ENCODE measurements at places on chromosomes 3 and 15. TPM values are rescaled to one million over a fixed set of nuclear protein-coding genes. Genes with fewer than 3 reads are reported as not detected.
A peak's percentile ranks its signal among the peaks of the same experiment; 100 is the strongest.

Gene TRMT10C
- polyA plus RNA-seq = 23.7 TPM

Gene ZNF501
- polyA plus RNA-seq = 0.89 TPM

DNA sequence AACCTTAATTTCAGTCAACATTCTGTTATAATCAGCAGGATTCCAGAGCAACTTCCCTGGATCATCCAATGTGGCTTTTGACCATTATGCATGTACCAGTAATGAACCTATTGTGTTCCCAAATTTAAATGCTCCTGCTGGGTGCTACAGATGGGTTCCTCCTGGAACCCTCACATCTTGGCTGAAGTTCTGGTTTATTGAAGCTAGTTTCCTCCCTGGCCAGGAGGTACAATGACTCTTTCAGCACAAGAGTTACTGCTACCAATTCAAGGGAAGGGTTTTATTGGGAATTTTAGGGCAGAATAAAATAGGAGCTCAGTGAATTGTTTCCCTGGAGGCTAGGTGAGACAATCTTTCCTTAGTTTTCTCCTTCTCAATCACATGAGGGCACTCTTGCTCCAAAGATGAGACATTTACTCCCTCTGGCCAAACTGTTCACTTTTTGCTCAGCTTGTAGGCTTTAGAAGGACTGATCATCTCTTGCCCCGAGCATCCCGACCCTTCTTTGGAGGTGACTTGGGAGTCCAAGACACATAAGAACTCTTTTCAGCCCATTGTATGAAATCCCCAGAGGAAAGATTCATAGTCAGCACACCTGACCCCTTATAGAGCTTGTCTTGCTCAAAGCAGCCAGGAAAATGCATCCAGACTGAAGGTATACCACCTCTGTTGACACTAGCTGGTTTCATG, 8.8 kb upstream of the NPHP3 start:
- no peaks in the 10 kb centered on the region for H3K27me3 ChIP-seq
- no peaks in the 10 kb centered on the region for H3K4me1 ChIP-seq
- no peak overlapping the region for H3K4me3 ChIP-seq
- peak; percentile 36 for DNase-seq
- no peaks in the 10 kb centered on the region for H3K36me3 ChIP-seq

GRCh38 chr3:53194210-53195065, 33.4 kb downstream of the PRKCD start:
- no peak overlapping the region for H3K4me3 ChIP-seq
- H3K27ac ChIP-seq = no peak overlapping the region
- no peak for DNase-seq
- H3K4me1 ChIP-seq = peaks cover 7% of the 10 kb centered on the region
- peaks cover 48% of the 10 kb centered on the region for H3K36me3 ChIP-seq

GRCh38 chr15:49814709-49815108, 193.9 kb downstream of the DTWD1 start:
- H3K4me1 ChIP-seq = no peaks in the 10 kb centered on the region
- H3K36me3 ChIP-seq = no peaks in the 10 kb centered on the region
- no peak overlapping the region for H3K4me3 ChIP-seq
- H3K27me3 ChIP-seq = no peaks in the 10 kb centered on the region
- H3K27ac ChIP-seq = no peak overlapping the region
- DNase-seq = no peak

GRCh38 chr15:60674704-60675395, 195.9 kb upstream of the ICE2 start:
- H3K4me1 ChIP-seq = no peaks in the 10 kb centered on the region
- H3K36me3 ChIP-seq = no peaks in the 10 kb centered on the region
- no peaks in the 10 kb centered on the region for H3K27me3 ChIP-seq
- H3K27ac ChIP-seq = no peak overlapping the region

GRCh38 chr3:41117398-41117870, 81.9 kb upstream of the CTNNB1 start:
- peak overlapping the region; percentile 74 for H3K27ac ChIP-seq
- peak; percentile 91 for DNase-seq
- H3K4me3 ChIP-seq = no peak overlapping the region
- no peaks in the 10 kb centered on the region for H3K36me3 ChIP-seq

Gene SKOR1
- 0.27 TPM for polyA plus RNA-seq

GRCh38 chr15:69090197-69090948, 70.1 kb upstream of the GLCE start:
- DNase-seq = no peak
- H3K27me3 ChIP-seq = peaks cover 2% of the 10 kb centered on the region
- H3K27ac ChIP-seq = no peak overlapping the region

DNA sequence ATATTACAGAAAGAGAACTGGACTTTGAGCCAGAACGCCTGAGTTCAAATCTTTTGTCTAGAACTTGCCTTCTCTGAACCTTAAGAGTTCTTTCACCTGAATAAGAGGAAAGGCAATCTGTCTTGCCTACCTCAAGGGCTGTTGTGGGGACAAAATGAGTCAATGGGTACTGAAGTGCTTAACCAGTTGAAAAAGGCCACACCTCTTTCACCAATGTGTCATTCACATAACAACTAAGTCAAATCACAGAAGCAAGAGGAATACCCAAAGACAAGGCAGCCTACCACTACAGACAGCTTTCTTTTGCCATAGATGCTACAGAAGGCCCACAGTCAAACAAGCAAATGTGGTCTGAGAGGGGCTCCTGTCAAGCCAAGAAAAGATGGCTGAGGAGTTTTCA, 39.7 kb downstream of the NBEAL2 start:
- no peaks in the 10 kb centered on the region for H3K4me1 ChIP-seq
- DNase-seq = peak; percentile 19
- H3K27me3 ChIP-seq = no peaks in the 10 kb centered on the region
- no peak overlapping the region for H3K4me3 ChIP-seq
- H3K36me3 ChIP-seq = peaks cover 4% of the 10 kb centered on the region
- H3K27ac ChIP-seq = no peak overlapping the region

Gene DNASE1L3
- polyA plus RNA-seq = 4.2 TPM

DNA sequence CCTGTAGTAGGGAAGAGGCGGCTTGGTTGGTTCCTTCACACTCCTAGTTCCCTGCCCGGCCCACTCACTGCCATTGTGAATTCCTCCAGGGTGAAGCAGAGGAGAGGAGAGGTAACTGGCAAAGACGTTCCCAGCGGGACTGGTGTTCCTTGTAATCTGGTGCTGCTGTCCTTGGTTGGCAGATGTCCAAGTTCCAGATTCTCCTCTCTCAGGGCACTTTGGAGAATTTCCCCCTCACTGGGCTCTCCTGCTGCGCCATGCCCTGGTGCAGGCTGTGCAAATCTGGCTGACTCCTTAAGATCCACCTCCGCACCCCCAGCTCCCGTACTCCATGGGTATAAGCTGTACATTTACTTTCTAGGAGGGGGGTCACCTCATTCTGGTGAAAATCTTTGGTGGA, 37.3 kb downstream of the THSD4 start:
- H3K36me3 ChIP-seq = no peaks in the 10 kb centered on the region
- no peak overlapping the region for H3K4me3 ChIP-seq
- H3K27me3 ChIP-seq = no peaks in the 10 kb centered on the region
- DNase-seq = no peak
- no peak overlapping the region for H3K27ac ChIP-seq

- H3K4me3 ChIP-seq = no peak overlapping the region
- DNase-seq = no peak
- peaks cover 8% of the 10 kb centered on the region for H3K4me1 ChIP-seq
- H3K36me3 ChIP-seq = no peaks in the 10 kb centered on the region
- no peak overlapping the region for H3K27ac ChIP-seq
Measured at GRCh38 chr3:73493543-73494308, 131.0 kb downstream of the PDZRN3 start.

Gene TRH
- polyA plus RNA-seq = not detected

Gene ROBO2
- under 0.01 TPM for polyA plus RNA-seq

GRCh38 chr15:67133738-67134066, 68.3 kb downstream of the SMAD3 start:
- peak overlapping the region; percentile 75 for H3K27ac ChIP-seq
- peaks cover 14% of the 10 kb centered on the region for H3K4me1 ChIP-seq
- no peaks in the 10 kb centered on the region for H3K36me3 ChIP-seq
- H3K27me3 ChIP-seq = no peaks in the 10 kb centered on the region

Gene TMOD2
- 3.2 TPM for polyA plus RNA-seq

All from small intestine (tissue), 16 donors.